ENCODE measurements at places on chromosomes 2 and 18.

DNA sequence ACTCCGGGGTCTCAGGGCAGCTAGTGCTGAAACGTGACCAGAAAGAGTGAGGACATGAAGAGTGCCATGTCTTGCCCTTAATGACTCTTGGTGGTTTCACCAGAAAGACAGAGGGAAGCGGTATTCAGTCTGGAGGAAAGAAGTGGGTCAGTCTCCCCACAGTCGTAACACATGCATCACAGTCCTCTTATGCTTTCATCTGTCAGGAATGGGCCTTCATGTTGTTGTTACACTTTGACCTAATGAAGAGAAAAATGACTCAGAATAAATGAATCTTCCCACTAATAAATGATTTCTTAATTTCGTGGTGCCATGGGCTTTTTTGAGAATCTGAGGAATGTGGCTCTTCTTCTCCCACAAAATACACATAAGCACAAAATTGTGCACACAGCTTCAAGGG is 103.2 kb downstream of the SLC8A1 start:
- DNase-seq, result no peak

DNA sequence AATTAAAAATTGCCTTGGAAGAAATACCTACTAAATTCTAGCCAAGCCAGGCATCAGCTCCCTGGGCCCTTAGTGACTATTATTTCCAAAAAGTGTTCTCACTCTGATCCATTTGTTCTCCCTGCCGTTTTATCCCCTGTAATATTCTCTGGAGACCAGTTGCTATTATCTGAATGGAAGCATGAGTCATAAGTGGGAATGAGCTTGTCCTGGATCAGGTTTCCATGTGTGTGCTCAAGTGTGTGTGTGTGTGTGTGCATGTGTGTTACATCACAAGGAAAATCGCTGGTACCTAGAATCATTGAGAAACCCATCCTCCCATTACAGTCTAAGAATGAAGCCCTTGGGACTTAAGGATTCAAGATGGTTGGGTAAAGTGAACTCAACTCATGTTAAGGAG is 130.3 kb upstream of the CXCR4 start:
- no peak for DNase-seq

DNA sequence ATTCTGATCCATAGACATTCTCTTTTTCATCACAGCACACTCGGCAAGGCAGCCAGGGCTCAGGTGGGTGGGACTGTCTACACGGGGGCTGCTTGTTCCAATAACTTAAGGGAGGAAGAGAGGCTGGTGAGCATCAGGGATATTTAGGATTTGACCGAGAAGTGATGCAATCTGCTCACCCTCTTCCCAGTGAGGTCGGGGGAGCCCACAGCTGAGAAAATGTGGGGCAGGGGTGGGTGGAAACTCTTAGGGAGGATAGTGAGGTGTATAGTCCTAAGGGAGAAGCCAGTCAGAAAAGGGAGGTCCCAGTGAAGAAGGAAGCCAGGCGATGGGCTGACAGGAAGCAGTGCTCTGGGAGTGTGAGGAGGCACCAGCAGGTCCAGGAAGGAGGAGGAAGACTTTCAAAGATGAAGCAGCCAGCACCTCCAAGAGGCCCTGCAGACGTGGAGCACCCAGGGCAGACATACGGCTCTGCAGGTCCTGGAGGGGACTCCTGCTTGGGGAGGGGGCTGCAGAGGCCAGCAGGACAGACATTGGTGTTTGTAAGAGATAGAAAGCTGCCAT is 76.8 kb downstream of the GYPC start:
- DNase-seq, result no peak

- no peak for DNase-seq
Measured at GRCh38 chr18:40099641-40100040, 1855.4 kb upstream of the PIK3C3 start.

GRCh38 chr2:74873678-74874640 is 40.0 kb downstream of the HK2 start:
- no peak for DNase-seq

- DNase-seq, result no peak
Measured at GRCh38 chr18:46723856-46724415, 32.9 kb downstream of the ST8SIA5 start.

- no peak for DNase-seq
Measured at GRCh38 chr2:223759569-223760430, 77.6 kb downstream of the AP1S3 start.

DNA sequence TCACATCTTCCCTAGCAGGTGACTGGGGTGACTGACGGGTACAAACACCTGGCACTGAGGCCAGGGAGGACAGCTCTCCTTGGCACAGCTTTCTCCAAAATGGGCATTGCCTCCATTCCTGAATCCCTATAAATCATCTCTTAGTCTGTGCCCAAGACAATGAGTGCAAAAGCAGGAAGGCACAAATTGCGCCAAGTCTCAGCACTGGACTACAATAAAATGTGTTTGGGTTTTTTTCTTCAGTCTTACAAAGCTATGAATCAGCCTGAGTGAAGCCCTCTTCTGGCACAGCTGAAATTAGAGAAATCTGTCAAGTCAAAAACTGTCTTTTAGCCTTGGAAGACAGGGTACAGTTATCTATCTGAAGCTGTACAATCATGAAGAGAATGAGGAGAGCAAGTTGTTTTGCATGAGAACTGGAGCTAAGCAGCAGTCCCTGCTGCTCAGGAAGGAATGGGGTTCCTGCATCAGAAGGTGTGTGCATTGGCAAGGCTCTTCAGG is 90.8 kb downstream of the EPB41L3 start:
- no peak for DNase-seq

DNA sequence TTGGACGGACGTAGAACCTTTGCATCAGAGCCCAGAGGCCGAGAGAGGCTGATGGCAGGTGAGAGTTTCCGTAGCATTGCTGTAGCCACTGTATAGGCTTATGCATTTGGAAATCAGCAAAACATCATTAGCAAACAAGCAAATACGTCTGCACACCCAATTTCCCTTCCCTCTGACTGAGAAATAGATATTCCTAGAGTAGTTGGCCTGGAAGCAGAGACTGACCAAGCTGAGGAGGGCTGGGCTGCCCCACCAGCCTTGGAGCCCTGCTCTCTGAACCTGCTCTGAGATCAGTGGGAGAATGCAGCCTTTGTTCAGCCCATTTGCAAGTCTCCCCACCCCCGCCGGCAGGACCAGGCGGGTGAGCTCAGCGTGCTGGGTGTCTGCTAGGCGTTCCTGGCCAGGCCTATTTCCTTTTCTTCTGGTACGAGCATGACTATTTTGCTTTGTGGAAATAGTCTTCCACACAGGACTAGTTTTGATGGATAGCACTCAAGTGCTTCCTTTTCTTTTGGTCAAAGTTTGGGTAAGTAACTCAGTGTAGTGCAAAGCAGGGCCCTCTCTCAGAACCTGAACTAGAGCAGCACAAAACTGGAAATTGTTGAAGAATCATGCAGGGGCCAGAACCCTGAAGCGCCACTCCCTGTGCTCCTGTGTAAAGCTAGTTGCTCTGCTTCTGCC is 21.9 kb upstream of the RNF149 start:
- DNase-seq, result no peak

DNA sequence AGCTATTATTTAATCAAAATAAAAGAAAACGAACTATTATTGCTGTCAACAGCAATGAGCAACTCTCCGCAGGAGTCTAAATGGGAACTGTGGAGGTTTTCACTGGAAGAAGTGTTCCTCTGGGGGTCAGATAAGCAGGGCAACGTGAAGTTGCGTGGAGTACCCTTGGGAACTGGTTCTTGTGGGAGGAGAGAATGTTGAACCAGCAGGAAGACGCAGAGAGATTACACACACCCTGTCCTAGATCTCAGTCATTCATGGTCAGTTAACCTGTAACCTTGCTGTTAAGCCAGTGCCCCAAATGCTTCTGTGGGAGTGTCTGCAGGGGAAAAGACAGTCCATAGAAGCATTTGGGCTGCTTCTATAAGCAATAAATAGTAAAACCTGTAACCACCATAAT is 20.4 kb upstream of the CABLES1 start:
- DNase-seq, result no peak

DNA sequence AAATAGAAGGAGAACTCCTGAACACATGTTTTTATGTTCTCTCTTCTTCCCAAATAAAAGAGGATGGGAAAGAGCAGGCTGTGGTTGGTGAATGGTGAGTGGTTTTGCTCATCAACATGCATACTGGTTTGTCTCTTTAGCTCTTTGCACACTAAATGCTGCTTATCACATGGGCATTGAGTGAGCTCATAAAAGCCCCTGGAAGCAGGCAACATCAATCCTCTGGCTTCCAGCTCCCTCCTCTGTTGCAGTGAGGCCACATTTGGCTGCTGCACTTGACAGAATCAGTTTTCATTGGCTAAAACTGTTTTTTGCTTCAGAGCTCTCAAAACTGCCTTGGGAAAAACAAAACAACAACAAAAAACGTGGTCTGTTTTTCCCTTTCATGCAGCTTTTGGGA is 1308.2 kb upstream of the NRXN1 start:
- no peak for DNase-seq

GRCh38 chr2:131105950-131106801 is 1.0 kb downstream of the PLEKHB2 start:
- DNase-seq, result peak; percentile 45

DNA sequence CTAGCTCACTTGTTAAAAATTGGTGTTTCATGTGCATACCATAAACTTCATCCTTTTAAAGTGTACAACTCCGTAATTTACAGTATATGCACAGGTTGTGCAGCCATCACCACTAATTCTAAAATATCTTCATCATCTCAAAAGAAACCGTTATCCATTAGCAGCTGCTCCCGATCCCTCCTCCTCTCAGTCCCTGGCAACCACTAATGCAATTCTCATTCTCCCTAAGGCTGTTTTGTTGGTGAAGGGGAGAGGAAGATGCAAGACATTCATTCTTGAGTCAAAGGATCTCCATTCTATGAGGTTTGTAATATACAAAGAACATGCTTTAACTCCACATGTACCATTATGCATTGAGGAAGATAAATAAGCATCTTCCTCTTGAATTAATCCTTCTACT is 48.6 kb downstream of the RNU4ATAC start:
- DNase-seq, result no peak

GRCh38 chr2:27347641-27348040 is 8.9 kb downstream of the GTF3C2 start:
- DNase-seq, result no peak

GRCh38 chr18:63867368-63868125 is 20.0 kb upstream of the SERPINB2 start:
- no peak for DNase-seq

DNA sequence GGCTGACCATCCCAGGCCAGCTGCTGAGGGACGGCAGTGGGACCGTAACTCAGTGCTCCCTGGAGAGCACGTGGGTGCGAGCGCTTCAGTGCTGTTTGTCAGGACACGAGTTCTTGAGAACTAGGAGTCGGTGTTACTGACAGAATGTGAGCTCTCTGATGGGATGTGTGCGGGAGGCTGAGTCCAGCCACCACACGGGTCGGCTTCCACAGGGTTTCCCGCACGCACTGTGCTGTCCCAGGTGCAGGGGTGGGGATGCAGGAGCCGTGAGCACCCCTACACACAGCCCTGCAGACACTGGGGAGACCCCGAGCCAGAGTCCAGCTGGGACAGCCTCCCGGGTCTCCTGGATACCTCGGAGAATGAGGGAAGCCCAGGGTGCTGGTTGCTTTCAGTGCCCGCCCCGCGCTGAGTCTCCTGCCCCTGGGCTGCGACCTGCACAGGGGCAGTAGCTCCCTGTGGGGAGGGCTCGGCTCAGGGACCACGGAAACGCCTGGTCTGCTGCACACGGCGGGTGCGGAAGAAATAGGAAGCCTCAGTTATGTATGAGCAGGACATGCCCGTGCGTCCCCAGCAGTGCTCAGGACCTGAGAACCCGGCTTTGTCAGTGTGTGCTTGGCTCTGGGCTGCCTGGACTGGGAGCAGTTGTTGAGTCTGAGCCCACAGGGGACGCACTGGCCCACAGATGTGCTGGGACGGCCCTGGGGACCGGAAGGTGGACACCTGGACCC is 71.2 kb downstream of the KCNG2 start:
- no peak for DNase-seq

GRCh38 chr2:193810533-193810932 is 1615.8 kb upstream of the TMEFF2 start:
- no peak for DNase-seq

DNA sequence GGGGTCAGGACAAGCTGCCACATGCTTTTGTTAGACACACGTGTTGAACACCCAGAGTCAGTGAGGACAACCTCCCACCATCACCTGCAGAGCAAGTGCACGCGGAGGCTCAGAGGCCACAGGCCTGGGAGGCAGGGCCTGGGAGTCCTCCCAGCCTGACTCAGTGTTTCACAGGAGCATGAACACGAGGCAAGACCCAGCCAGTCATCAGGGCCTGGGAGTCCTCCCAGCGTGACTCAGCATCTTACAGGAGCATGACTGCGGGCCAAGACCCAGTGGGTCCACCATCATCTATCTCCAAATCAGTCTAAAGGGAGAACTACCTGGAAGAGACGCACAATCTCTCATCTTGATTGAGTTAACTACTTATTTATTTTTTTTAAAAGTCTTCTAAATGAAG is 112.6 kb upstream of the PXDN start:
- no peak for DNase-seq

- DNase-seq, result no peak
Measured at GRCh38 chr2:172753610-172754009, 18.0 kb downstream of the RAPGEF4 start.

DNA sequence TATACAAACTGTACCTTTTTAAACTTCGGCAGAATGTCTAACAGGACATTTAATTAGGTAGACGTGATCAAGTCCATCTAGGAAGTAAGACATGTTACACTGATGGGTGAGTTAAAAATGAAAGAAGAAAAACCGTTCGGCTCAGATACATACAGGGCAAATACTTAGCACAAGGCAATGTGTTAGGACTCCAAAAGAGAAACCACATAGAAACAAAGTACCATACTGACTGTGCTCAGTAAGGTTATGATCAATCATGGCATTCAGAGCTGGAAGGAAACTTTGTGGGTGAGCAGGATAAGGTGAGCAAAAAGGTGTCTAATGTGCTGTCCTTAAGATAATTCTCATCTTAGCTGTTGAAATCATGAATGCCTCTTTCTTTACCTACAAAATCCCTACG is 211.9 kb downstream of the STK39 start:
- DNase-seq, result no peak

- DNase-seq, result no peak
Measured at GRCh38 chr2:217552081-217552480, 450.7 kb downstream of the TNS1 start.

GRCh38 chr2:240249423-240250149 is 109.1 kb upstream of the OTOS start:
- DNase-seq, result no peak

All from right kidney (tissue), 9 donors.